Coronary artery (tissue), 2 donors: ENCODE measurements at places on chromosomes 12 and 14.
A peak's percentile ranks its signal among the peaks of the same experiment; 100 is the strongest.

DNA sequence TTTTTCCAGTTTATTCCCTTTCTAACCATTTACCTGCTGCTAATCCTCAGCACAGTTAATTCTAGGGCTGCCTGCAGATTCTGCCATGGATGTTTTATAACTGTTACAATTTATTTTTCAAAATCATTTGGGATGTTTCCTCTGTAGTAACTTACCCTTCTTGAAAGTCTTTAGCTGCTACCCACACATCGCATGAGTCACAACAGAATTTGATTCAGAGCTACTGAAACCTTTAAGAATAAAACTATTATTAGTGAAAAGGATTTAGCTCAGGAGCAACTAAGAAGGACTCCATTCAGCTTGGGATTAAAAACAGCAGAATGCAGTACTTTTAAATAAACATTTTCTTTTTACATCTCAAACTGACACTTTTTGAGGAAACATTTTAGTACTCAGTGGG is 41.7 kb upstream of the RGS6 start:
- DNase-seq, result no peak

DNA sequence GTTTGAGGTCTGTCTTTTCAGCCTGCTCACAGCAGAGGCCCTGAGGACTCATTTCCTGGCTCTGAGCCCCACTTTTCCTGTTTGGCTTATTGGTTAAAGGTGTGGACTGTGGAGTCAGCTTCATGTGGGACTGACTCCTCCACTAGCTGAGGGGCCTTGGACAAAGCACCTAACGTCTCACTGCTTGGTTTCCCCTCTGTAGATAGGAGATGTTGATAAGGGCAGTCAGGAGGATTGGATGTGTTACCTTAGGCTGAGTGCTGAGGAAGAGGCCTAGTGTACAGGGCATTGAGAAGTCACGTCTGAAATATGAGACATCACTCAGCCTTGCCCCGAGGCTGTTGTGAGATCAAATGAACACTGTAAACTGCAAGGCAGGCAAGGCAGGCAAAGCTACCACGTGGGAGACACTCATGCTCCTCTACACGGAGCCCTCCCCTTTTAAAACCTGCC is 27.1 kb upstream of the TCL1A start:
- no peak for DNase-seq

DNA sequence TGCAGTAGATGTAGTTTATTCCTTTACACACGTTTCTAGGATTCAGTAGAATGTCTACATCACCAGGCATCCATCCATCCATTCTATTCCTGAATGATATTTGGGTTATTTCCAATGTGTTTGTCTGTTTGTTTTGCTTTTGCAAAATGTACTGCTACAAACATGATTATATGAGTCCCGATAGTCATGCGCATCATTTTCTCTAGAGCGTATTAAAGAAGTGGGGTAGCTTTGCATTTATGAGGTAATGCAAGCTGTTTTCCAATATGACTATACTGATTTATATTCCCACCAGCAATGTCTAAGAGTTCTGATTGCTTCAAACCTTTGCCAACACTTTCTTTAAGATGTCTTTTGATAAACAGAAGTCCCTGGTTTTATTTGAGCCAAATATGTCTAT is 253.2 kb downstream of the NOVA1 start:
- no peak for DNase-seq

GRCh38 chr14:33584697-33585096 is 366.2 kb downstream of the EGLN3 start:
- no peak for DNase-seq

GRCh38 chr12:99119943-99120342 is 474.9 kb downstream of the APAF1 start:
- DNase-seq, result no peak

GRCh38 chr14:58635091-58635830 is 2.5 kb upstream of the DACT1 start:
- no peak for DNase-seq

DNA sequence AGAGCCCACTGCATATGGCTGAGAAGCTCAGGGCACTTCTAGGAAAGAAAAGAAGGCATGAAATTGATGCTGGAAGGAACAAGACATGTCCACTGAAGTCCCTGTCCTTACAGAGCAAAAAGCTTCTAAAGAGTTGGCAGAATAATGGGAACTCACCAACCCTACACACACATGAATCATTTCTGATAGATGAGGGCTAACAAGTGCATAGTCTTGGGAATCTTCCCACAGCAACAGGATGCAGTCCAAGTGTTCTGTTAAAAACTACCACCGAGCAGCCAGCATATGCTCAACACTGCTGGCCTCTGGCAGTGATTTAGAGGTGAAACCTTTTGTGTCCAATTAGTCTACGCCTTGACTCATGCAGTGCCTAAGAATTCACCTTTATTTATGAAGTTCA is 44.8 kb downstream of the RHOJ start:
- no peak for DNase-seq

- no peak for DNase-seq
These were observed 13.0 kb upstream of the SERPINA12 start for GRCh38 chr14:94522115-94522724.

GRCh38 chr14:63551332-63551731 is 8.2 kb upstream of the PPP2R5E start:
- no peak for DNase-seq

GRCh38 chr12:58564721-58565120 is 355.6 kb downstream of the LRIG3 start:
- DNase-seq, result no peak

- DNase-seq, result peak; percentile 72
These were observed 608 bp downstream of the ZNF410 start for GRCh38 chr14:73887318-73887616.

DNA sequence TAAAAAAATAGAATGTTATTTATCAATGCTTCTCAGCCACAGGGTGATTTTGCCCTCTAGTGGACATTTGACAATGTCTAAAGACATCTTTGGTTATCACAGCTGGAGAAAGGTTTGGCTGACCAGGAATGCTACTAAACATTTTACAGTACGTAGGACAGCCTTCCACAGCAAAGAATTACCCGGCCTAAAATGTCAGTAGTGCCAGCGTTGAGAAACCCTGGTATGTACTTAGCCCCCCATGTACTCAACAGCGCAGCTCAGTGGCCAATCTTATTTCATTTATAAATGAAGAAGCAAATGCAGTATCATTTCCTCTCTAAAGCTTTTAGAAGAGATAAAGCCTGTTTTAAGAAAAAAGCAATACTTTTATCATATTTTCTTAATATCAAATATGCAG is 5.8 kb downstream of the MARK3 start:
- DNase-seq, result no peak

DNA sequence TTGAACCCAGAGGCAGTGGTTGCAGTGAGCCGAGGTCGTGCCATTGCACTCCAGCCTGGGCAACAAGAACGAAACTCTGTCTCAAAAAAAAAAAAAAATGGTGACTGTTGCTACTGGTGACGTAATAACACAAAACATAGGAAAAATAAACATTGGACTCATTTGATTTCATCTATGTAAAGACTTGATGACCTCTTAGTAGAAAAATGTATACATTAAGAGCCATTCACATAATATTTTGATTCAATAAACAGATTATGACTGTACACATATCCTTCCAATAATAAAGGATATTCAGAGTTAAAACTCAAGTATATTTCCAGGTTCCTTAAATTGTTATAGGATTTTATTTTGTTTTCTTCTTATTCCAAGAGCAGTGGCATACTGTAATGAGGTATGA is 65.7 kb upstream of the AEBP2 start:
- DNase-seq, result no peak

- no peak for DNase-seq
These were observed 70.7 kb downstream of the BORCS5 start for GRCh38 chr12:12427568-12427967.

DNA sequence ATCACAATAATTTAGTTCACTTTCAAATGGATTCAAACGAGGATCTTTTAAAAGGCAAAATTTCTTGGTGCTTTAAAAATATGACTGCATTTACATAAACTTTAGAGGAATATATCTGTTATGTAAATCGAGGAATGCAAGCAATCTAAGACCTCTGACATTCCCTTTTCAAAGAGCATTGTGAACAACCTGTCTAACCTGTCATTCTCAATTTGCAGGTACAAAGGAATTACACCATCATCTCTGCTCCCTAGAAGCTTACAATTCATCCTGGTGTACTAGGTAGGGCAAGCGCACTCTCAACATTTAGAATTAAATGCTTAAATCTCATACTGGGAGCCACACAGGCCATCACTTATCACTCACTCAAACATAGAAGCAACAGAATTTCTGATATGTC is 35.6 kb downstream of the BMP4 start:
- no peak for DNase-seq

DNA sequence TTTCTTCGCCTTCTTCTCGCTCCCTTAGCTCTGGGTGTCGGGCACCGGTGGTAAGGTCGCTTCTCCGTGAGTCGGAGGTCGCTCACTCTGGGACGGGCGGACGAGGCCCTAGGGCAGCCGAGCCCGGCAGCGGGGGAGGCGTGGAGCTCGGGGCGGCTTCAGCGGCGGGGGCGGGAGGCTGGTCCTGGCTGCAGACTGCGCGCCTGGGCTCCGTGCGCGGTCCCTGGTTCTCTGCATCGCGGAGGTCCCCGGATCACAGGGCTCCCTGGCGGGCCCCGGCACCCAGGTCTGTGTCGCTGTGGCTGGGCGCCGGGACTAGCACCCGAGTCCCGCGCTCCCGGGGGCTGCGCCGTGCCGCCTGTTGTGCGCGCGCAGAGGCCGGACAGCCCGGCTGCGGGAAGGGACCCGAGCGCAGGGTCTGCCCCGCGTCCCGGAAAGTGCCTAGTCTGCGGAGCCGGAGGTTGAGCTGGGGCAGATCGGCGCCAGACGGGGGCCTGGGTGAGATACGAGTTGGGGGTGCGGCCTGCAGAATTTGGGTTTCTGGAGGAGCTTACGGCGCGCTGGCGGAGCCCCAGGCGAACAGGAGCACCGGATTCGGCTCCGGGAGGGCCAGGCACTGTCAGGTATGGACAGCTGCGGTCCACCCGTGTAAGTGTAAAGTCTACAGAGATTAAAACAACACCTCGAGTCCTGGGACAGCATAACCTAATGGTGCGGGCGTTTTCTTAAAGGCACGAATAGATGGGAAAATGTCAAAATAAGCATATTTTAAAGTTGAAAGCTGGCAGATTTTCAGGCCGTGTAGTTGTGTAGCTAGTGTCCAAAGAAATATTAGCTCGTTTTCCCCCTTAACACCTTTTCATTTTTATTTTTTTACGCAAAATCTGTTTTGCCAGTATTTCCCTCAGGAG is 713 bp downstream of the FRMD6 start:
- no peak for DNase-seq

GRCh38 chr12:80849337-80849736 is 88.4 kb downstream of the LIN7A start:
- DNase-seq, result no peak

DNA sequence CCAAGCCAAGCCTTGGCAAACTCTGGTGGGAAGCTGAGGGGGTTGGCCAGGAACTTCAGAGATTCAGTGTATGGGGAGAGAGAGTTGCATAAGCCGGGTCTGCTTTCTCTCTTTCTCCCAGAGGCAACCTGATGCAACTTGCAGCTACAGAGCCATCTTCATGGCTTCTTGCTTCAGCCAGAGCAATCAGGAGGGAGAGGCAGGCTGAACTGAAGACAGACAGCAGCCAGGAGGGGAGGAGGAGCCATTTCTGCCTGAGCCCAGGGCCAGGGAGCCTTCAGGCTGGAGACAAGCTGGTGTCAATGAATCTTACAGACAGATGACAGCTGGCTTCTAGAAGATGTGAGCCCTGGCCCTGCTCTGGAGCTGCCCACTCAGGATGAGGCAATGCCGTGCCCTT is 18.7 kb downstream of the NPC2 start:
- DNase-seq, result no peak

DNA sequence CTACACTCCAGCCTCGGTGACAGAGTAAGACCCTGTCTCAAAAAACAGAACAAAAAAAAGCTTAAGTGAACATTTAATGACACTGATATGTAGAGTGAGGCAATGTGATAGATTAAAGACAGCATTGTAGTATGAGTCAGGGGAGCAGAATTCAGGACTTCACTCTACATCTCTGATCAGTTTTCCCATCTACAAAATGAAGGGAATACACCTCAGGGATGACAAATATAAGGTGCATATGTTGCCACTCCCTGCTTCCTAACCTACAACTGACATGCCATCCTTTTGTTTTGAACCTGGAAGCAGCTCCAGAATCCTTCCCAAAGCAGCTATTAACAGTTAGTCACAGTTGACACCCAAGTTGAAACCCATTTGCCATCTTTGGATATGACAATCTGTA is 30.9 kb upstream of the STRN3 start:
- no peak for DNase-seq

- no peak for DNase-seq
These were observed 98.4 kb downstream of the APAF1 start for GRCh38 chr12:98743362-98743953.

- DNase-seq, result no peak
These were observed 132.8 kb upstream of the CPSF6 start for GRCh38 chr12:69106482-69107118.

DNA sequence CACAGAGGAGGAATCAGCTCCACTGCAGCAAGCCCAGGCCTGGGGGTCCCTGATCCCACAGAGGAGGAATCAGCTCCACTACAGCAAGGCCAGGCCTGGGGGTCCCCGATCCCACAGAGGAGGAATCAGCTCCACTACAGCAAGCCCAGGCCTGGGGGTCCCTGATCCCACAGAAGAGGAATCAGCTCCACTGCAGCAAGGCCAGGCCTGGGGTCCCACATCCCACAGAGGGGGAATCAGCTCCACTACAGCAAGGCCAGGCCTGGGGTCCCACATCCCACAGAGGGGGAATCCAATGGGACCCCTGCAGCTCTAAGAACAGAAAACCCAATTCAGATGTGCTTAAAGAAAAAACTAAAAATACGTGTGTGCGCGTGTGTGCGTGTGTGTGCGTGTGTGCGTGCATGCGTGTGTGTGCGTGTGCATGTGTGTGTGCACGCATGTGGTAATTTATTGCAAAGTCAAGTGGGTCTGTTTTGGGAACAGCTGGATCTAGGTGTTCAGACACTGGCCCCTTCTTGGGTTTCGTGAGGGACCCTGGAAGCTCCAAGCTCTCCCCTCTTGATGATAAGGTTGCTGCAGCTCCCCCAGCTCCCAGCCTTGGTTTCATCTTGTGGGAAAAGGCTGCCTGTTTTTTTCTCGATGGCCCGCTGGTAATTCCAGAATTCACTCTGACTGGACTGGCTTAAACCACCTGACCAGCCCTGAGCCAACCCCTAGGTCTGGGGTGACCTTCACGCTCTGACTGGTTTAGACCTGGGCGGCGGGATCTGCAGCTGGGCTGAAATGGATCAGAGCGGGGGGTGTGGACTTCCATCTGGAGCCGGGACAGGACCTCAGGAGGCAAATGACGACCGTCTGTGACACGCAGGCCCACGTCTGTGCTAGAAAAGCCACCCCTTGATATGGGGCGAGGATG is 47.1 kb downstream of the GALNT9 start:
- no peak for DNase-seq

DNA sequence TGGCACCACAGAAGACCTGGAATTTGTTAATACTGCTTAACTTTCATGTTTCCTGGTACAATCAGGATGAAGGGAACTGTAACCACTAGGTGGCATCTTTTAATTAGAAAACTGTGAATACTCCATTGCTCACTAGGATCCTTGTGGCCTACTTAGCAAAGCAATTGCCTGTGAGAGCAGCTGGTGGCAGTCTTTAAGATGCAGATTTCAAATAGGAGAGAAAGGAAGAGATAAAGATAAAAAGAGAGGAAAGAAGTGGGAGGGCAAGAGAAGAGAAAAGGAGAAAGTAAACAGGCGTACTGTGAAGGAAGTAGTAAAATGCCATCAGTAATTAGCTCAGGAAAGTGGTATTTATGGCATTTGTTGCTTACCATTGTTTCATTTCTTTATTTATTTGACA is 114.5 kb downstream of the RAD51B start:
- no peak for DNase-seq

- DNase-seq, result no peak
These were observed 739 bp upstream of the PAX9 start for GRCh38 chr14:36660736-36661505.

- no peak for DNase-seq
These were observed 88.8 kb downstream of the SCFD1 start for GRCh38 chr14:30710876-30711275.
